ENCODE measurements at places on chromosomes 11 and 22. TPM values are rescaled to one million over a fixed set of nuclear protein-coding genes. Genes with fewer than 3 reads are reported as not detected.
A peak's percentile ranks its signal among the peaks of the same experiment; 100 is the strongest.

DNA sequence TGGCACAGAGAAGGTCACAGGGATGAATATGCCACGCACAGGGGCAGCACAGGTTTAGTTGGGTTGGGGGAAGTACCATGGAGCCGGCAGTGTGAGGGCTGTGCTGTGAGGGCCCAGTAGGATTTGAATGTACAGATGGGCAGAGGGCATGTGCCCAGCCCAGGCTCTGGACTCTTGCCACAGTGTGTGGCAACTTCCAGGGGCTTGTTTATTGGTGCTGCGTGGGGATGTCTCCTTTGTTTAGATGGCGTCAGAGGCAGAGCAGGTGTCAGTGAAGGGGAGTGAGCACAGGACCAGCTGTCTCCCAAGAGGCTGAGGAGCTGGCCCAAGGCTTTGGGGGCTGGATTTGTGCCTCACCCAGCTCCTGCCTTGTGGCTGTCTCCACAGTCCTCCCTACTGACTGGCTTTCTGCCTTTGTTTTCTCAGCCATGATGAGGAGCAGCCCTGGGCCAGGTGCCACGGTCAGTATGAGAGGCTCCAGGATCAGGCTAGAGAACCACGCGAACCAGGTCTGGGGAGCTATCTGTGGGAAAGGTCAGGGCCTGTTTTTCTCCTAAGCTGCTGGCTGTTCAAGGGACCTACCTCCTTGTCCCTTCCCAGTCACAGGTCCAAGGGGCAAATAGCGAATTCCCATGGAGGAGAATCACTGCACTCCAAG, 21.9 kb downstream of the SUN2 start:
- peak; percentile 77 for DNase-seq

DNA sequence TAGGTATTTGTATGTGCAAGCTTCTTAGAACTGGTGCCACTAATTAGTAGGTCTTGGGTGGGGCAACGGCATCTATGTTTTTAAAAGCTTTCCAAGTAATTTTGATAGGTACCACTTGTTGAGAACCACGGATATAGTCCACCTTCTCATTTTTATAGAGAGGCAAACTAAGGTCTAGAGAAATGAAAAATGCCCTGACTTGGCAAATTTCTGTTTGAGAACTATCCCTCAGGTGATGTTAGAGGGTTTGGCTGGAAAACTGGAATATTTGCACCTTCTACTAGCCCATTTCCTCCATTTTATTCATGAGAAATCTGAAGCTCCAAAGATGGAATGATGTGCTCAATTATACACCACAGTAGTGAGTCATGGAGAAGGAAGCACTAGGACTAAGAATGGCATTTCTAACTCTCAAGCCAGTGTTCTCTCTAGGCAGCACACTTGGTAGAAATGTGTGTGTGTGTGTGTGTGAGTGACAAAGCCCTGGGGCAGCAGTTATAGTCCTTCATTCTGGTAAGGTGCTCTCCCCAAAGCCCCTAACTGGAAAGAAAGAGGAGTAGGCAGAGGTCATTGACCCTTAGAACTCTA, 1.8 kb upstream of the TMEM86A start:
- no peak for DNase-seq

Gene UCP3
- total RNA-seq, result 4.5 TPM

GRCh38 chr11:15280393-15280792, 165.7 kb downstream of the INSC start:
- no peak for DNase-seq

DNA sequence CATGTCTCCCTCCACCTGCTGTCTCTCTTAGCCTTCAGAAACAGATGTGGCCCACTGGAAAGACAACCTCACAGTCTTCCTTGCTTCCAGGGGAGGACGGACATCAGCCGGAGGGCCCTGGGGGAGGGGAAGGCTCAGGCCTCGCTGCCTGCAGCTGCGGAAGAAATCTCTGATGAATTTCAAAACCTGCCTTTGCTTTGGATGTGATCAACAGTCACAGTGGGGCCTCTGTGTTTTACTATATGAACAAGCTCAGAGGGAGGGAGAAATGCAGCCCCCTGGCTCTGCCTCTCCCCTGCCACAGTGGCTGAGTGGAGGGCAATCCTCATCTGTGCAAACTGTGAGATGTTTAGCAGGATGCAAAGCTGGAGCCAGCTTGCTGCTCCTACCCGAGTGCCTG, 282.8 kb downstream of the NTM start:
- DNase-seq, result no peak

- no peak for DNase-seq
Measured at GRCh38 chr11:74204701-74205100, 33.6 kb downstream of the PPME1 start.
